ENCODE measurements at places on chromosomes 2 and 18. TPM values are rescaled to one million over a fixed set of nuclear protein-coding genes. Genes with fewer than 3 reads are reported as not detected.

GRCh38 chr2:8643250-8643995 is 38.4 kb upstream of the ID2 start:
- DNase-seq, result no peak

- no peak for DNase-seq
These were observed 249.9 kb upstream of the HDAC4 start for GRCh38 chr2:239650674-239651073.

DNA sequence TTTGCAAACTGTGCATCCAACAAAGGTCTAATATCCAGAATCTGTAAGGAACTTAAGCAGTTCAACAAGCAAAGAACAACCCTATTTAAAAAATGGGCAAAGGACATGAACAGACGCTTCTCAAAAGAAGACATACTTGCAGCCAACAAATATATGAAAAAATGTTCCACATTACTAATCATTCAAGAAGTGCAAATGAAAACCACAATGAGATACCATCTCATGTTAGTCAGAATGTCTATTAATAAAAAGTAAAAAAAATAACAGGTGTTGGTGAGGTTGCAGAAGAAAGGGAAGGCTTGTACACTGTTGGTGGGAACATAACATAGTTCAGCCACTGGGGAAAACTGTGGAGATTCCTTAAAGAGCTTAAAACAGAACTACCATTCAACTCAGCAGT is 126.2 kb downstream of the NAT8 start:
- peak; percentile 7 for DNase-seq

DNA sequence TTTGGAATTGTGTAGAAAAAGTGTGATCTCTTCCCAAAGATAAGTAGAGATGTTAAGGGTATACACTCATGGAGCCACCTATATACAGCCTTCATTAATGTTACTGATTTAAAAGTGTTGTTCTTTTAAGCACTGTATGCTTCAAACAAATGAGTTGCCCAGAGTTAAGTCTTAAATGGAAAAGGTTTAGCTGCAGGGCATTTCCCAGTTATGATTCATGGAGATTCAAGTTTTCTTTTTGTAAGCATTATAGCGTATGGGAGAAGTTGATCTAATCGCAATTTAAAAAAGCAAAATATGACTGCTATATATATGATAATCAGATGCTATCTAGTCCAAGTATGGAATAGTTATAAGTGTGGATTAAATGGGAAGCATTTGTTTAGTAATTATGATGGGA is 4.8 kb downstream of the PDK1 start:
- DNase-seq, result no peak

The CFAP221 gene
- 0.39 TPM for total RNA-seq

The LAMA3 gene
- total RNA-seq, result 9.5 TPM

All from HT-29 (cell line).